ENCODE measurements at places on chromosomes 7 and 10. TPM values are rescaled to one million over a fixed set of nuclear protein-coding genes. Genes with fewer than 3 reads are reported as not detected.

GRCh38 chr10:115861864-115862263 is 411.1 kb downstream of the GFRA1 start:
- DNase-seq = no peak

DNA sequence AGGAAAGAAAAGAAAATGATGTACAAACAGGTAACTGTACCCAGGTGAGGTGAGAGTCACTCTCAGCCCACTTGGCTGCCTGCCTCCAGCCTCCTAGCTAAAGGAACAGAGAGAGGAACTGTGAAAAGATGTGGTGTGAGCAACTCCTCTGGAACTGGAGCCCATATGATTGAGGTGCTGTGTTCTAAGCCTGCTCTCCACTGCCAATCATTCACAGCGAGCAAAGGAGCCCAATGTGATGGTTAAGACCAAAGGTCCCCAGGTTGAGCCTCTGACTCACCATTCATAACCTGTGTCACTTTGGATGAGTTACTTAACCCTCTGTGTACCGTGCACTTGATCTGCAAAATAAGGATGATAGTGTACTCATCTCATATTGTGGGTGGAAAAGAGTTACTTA is 868.1 kb upstream of the AUTS2 start:
- no peak for DNase-seq

DNA sequence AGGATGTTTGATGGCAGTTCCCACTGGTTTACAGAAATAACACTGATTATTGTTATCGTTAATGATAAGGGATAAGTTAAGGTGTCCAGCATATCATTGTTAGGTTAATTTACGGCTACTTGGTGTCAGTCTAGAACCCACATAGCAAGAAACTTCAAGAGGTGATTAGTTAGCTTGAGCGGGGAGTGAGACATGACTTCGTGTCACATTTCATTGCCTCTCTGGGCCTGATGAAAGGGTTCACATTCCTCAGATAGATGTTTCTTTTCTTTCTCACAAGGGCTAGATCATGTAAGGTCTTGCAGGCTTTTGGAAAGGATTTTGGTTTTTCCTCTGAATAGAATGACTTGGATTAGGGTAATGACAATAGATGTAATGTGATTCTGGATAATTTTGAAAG is 26.7 kb downstream of the WAC start:
- DNase-seq = no peak

The ZPBP gene
- not detected for total RNA-seq

The COL26A1 gene
- total RNA-seq = not detected

The TAF5 gene
- 12.1 TPM for total RNA-seq

GRCh38 chr10:75877877-75878276 is 446.5 kb downstream of the LRMDA start:
- no peak for DNase-seq

GRCh38 chr10:1712314-1712713 is 25.0 kb downstream of the ADARB2 start:
- DNase-seq = no peak

The SPRN gene
- total RNA-seq = not detected

The TMEM229A gene
- not detected for total RNA-seq

The DPP6 gene
- not detected for total RNA-seq

DNA sequence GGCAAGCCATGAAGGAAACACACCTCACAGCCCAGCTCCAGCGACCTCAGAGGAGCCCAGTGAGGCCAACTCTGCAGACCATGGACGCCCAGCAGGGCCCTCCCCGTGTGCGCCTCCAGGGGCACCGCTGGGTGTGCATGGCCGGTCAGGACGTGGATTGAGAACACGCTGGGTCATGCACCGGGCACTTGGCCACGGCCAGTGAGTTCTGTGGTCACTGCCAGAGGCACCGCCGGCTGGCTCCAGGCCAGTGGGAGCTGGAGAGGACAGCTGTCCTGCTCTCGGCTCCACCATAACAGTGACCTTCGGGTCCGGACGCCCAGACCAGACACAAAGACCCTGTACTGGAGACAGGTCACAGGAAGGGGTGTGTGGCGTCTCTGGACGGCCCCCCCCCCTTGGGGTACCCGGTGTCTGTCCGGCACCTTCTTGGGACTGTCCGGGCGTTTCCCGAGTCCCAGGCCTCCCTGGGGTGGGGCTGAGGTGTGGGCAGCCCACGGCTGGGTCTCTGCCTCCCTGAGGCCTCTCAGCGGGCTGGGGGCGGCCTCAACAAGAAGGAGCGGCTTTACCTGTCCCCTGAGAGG is 50.4 kb upstream of the NKX6-2 start:
- DNase-seq = no peak

The TRPV5 gene
- total RNA-seq = not detected

DNA sequence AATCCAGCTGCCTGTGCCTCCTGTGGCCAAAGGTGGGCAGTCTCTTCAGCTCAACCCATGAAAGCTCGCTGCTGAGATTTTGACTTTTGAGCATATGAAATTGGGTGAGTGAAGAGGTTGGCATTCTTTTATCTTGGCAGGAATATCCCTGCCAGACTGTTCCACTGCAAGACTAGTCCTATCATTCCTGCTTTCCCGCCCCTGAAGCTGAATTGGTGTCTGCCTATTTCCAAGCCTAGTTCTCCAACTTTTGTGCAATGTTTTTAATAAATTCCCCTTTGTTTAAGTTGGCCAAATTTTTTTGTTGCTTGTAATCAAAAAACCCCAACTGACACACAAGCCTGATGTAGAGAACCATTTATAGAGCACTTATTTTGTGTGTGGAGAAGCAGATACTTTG is 34.8 kb upstream of the BICC1 start:
- DNase-seq = no peak

GRCh38 chr7:85215098-85215497 is 28.2 kb upstream of the SEMA3D start:
- no peak for DNase-seq

- DNase-seq = peak; percentile 34
Measured at GRCh38 chr10:117004227-117005025, 561 bp downstream of the SHTN1 start.

DNA sequence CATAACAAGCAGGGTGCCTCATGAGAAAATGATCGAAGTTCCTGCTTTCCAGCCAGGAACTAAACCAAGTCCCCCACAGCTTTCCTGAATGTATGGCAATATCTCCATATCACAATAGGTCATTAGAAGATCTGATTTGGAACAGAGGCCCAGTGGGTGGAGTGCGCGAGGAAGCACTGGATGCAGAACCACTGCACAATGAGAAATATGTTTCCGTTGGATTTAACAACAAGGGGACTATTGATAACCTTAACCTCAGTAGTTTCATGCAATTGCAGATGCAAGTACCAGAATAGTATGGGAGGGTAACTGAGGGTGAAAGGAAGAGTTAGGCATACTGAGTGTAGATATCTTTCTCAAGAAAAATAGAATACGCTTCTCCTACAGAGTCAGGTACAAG is 45.3 kb downstream of the ZPBP start:
- no peak for DNase-seq

- no peak for DNase-seq
Measured at GRCh38 chr7:69465262-69465661, 133.0 kb upstream of the AUTS2 start.

GRCh38 chr10:17143055-17143690 is 13.6 kb upstream of the CUBN start:
- DNase-seq = no peak

GRCh38 chr7:18265611-18266281 is 229.8 kb upstream of the HDAC9 start:
- no peak for DNase-seq

DNA sequence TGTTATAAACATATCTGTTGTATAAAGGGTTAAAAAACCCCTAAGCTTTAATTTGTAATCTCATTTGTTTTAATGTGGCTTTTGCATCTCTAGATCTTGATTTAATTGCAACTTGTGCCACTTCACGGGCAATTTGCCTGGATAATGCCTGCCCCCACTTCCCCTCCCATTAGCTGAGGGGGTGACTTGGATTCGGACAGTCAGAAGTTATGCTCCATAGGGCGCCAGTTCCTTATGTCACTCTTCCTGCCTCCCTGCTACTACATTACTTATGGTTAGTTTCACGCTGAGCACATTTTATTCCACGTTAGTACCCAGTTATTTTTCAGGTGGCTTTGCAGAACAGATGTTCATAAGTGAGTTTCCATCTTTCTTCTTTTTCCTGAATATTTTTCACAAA is 1015.2 kb upstream of the PHF14 start:
- DNase-seq = no peak

DNA sequence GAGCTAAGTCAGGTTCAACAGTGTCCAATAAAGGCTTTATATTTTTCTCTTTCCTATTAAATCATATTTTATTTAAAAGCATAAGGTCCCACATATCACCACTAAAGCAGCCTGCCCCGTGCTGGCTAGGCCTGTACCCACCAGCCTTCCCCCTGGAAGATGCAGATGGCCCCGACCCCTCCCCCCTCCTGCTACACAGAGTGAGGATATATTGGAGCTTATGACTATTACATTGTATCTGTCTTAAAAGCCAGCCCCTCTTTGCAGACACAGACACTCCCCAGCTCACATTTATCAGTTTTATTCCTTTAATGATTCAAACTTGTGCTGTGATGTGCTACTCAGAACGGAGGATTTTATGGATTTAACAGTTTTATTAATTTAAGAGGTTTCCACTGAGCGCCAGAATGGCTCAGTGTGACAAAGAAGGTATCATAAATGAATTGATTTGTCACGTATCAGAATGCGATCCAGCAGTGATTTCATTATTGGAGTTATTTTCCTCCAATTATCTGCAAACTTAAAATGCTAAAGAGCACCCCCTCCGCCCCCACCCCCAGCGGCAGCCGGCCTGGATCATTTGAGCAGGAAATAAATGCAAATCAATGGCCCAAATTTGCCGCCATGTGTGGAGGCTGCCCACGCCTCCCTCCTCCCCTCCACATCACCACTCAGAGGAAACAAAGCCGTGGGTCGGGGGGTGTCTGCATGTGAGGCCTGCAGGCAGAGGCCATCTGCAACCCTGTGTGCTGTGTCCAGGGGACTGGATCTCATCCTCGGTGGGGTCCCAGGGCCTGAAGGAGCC is 72.6 kb upstream of the ZMIZ1 start:
- no peak for DNase-seq

DNA sequence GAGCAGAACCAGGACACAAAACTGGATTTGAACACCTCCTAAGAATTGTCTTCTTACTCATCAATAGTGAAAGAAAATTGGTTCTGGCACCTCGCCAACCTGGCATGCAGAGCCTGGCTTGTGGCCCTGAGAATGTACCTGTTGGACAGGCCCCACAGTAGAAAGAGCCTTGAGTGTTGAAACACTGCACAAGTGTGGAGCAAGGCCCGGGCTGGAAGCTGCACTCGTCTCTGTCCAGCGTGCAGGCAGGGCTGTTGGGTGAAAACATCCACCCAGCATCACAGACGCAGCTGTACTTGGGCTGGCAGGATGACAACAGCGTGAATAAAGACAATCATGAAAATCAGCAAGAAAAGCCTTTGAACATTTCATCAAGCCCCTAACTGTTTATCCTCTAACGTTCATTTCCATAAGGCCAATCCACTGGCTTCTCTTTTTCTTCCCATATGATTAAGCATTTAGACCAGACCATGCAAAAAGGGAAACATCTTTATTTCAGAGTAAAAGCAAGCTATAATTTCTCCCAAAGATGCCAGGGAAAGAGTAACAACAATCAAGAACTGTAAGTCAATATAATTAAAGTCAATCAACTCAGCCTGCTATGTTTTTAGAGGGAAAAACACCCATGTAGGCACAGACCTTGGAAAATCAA is 15.6 kb downstream of the CUBN start:
- DNase-seq = no peak

DNA sequence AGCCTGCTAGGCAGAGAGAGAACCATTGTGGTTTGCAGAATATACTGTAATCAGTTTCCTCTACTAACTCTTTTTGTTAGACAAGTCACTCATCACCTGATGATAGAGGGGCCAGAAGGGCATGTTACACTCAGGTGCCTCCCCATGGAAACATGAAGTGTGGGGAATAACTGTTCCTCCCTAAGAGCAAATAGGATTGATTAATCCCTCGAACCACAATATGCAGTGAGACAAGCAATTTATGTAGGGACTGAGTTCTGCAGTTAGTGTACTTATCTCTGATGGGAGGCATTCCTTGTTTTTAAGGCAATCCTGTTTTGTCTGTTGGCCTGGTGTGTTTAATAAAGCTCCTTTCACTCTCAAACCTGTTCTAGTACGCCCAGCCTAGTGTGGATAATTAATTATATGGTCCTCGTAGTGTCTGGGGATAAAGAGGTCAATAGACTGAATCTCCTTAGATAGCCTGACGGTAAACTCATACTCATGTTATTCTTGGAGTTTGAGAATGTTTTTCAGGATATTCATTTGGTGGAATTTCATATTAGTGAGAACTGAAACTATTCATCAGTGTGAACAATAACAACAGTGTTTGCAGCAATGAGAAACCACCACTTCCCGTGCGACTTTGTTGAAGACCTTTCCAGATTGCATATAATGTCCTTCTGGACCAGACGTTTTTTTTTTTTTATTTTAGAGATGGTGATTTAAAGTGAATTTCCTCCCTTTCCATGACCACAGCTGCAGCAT is 344.8 kb upstream of the FZD8 start:
- DNase-seq = no peak

DNA sequence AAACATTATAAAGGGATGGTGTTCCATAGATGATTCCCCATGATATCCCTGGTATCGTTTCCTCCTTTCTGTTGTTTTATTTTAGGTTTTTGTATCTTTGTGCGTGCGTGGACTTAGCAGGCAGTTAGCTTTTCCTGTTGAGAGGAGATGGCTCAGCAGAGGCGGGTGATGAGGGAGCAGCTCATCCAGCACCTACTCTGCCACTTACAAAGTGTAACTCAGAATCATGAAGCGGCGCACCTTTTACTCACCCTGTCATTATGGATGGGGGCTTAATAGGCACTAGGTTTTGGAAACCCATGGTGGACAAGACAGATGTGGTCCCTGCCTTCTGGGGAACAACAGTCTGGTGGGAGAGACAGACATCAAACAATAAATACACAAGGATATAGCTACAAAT is 17.1 kb downstream of the FAM241B start:
- no peak for DNase-seq

- DNase-seq = no peak
Measured at GRCh38 chr7:149317986-149318672, 56.1 kb downstream of the ZNF783 start.

GRCh38 chr10:49344840-49345239 is 45.9 kb downstream of the C10orf71 start:
- DNase-seq = no peak

The ADAM8 gene
- total RNA-seq = 91.0 TPM

DNA sequence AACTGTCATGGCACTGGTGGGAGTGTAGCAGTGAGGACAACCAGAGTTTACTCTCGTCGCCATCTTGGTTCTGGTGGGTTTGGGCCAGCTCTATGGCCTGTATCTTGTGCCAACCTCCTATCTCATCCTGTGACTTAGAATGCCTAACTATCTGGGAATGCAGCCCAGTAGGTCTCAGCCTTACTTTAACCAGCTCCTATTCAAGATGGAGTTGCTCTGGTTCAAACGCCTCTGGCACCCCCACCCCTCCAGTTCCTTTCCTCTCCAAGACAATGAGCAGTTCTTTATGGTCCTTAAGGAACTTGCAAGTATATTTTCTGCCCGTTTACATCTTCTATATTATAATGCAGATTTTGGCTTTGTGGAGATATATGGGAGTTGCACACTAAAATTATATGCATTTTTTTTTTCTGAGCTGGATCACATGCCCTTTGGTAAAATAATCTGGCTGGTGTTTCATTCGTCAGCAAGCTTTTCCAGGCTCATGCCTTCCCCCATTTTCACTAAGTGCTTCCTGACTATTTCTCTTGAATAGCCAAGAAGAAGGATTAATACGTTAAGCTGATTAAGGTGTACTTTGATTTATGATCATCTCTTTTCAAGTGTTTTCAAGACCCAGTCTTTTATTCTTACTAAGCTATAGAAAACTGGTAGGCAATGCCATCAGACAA is 11.2 kb upstream of the WIPF3 start:
- DNase-seq = no peak

The DNAJB6 gene
- 67.0 TPM for total RNA-seq

GRCh38 chr10:97063983-97064837 is 121.5 kb downstream of the SLIT1 start:
- DNase-seq = no peak
